ENCODE measurements at places on chromosomes 16 and 17.

DNA sequence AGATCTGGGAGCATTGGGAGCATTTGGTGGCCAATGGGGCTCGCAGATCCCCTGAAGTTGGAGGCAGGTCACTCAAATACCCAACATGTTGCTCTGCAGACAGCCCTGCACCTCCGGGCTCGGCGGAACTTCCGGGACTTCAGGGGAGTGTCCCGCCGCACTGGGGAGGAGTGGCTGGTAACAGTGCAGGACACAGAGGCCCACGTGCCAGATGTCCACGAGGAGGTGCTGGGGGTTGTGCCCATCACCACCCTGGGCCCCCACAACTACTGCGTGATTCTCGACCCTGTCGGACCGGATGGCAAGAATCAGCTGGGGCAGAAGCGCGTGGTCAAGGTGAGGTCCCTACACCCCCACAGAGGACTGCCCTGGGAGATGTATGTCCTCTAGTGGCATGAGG, 16.4 kb downstream of the MVP start:
- DNase-seq = no peak

DNA sequence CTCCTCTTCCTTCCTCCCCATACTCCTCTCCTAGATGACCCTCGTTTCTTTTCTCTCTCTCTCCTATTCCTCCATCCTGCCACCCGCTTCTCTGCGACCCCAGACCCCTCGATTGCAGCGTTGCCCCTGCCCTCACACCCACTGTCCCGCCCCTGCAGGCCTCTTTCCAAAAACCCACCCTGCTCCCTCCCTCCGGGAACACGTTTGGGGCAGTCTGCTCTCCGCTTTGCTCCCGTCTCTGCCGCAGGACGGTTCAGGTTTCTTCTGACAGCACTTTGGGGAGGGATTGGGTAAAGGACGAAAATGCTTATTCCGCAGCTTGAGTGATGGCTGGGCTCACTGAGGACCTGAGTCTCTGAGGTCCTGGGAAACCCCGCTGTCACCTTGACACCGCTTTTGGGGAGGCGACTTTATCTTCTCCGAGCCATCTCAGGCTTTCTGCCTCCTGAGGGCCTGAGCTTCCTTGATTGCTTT, 690 bp downstream of the NDE1 start:
- peak; percentile 79 for DNase-seq

DNA sequence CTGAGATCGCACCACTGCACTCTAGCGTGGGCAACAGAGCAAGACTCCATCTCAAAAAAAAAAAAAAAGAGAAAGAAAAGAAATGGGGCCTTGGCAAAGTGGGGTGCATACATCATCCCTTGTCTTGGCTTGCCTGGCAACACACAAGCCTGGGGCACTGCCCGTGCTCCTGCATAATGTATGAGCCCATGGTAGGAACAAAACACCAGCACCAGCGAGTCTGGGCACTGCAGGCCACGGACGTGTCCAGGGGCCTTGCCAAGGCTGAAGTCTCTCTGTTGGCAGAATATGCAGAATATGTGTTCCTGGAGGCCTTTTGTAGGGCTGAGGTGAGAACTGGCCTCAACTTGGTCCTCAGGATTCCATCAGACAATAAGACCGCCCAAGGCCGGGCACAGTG, 15.7 kb upstream of the ALDOA start:
- DNase-seq = no peak

DNA sequence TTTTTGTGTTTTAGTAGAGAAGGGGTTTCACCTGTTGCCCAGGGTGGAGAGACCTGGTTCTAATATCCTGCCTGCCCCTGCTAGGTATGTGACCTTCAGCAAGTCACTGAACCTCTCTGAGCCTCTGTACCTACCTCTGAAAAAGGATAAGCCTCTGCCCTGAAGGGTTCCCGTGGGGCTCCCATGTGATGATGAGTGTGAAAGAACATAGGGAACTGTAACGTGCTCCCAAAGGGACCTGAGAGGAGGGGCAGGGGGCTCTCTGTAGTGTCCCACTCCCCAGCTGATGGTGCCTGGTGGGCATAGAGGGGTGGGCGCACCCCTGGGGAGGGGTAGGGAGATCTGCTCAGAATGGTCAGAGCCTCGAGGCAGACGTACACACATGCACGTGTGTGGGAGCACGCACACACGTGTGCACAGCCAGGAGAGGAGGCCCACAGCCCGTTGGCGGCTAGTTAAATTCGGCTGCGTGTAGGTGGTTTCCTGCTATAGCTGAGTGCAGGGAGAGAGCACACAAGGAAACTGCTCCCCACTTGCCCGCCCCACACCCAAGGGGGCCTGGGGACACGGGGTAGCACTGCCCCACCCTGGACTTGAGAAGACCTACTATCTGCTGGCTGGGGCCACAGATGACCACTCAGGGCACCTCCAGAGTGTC, 6.7 kb downstream of the KCNH4 start:
- no peak for DNase-seq

GRCh38 chr16:27303256-27304100, 10.3 kb upstream of the IL4R start:
- no peak for DNase-seq

DNA sequence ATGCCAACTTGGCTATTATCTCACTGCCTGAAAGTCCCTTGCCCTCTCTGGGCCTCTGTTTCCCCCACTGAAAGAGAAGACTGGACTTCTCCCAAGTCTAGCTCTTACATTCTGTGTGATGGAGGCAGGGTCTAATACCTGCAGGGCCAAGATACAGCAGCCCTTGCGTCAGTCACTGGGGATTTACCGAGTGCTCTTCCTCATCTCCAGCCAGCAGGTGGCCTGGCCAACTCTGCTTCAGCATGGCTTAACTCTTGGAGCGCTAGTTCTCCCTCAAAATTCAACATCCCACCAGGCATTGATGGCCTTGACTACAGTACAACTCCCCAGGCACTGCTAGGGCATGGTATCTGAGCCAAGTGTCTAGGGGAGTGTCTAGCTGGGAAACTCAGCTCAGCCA, 19.9 kb upstream of the MTMR4 start:
- DNase-seq = no peak
